Glutamatergic neuron (in vitro differentiated cells): ENCODE measurements at places on chromosomes 16 and 17. TPM values are rescaled to one million over a fixed set of nuclear protein-coding genes. Genes with fewer than 3 reads are reported as not detected.

DNA sequence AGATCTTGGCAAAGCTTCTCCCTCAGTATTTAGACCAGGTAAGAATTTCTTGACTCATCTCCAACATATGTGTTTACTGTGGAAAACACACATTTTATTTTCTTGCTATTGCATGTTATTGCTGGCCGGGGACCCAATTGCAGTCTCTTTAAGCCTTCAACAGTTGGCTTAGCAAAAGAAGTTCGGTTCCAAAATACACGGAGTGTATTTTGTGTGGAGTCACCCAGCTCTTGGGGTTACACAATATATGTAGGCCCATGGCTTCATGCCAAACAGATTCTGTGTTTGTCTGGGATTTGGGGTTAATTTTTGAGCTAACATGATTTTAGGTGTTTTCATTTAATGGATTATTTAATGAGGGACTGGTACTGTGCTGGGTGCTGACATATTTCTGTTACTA is 4.0 kb downstream of the ALDH3A2 start:
- no peak for DNase-seq

Gene NHERF2
- total RNA-seq, result 22.3 TPM

Gene PSMB3
- total RNA-seq, result 121 TPM

Gene SPEM2
- total RNA-seq, result not detected

Gene OGFOD1
- 45.6 TPM for total RNA-seq
